ENCODE measurements at places on chromosomes 4 and X. TPM values are rescaled to one million over a fixed set of nuclear protein-coding genes. Genes with fewer than 3 reads are reported as not detected.

- no peaks in the 10 kb centered on the region for H3K4me1 ChIP-seq
- H3K36me3 ChIP-seq: peaks cover 18% of the 10 kb centered on the region
- no peaks in the 10 kb centered on the region for H3K27me3 ChIP-seq
- DNase-seq: no peak
- no peak overlapping the region for H3K4me3 ChIP-seq
Observed at GRCh38 chr4:27018910-27019309, 158.3 kb downstream of the STIM2 start.

GRCh38 chr4:176193126-176193525 lies 2.3 kb downstream of the SPATA4 start:
- no peaks in the 10 kb centered on the region for H3K36me3 ChIP-seq
- H3K4me3 ChIP-seq: no peak overlapping the region
- H3K27me3 ChIP-seq: no peaks in the 10 kb centered on the region
- no peak overlapping the region for H3K27ac ChIP-seq
- H3K4me1 ChIP-seq: peaks cover 3% of the 10 kb centered on the region

- no peak overlapping the region for H3K4me3 ChIP-seq
- H3K36me3 ChIP-seq: peaks cover 22% of the 10 kb centered on the region
- H3K27ac ChIP-seq: no peak overlapping the region
- H3K4me1 ChIP-seq: peaks cover 9% of the 10 kb centered on the region
Observed at GRCh38 chr4:185341377-185341776, 54.3 kb downstream of the LRP2BP start.

DNA sequence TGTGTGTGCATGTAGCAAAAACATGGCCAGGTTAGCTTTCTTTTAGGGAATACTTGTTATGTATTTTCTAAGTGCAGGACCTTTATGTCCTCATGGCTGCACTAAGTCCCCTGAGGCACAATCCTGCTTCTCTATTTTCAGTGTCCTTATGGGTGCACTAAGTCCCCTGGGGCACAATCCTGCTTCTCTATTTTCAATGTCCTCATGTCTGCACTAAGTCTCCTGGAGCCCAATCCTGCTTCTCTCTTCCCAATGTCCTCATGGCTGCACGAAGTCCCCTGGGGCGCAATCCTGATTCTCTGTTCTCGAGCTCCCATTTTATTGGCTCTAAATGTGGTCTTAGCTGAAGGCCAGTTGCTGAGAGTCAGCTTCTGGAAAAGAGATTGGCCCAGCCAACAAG lies 49.7 kb upstream of the GPRIN3 start:
- no peak for DNase-seq
- no peaks in the 10 kb centered on the region for H3K27me3 ChIP-seq
- H3K36me3 ChIP-seq: no peaks in the 10 kb centered on the region
- no peak overlapping the region for H3K27ac ChIP-seq
- no peaks in the 10 kb centered on the region for H3K4me1 ChIP-seq
- H3K4me3 ChIP-seq: no peak overlapping the region

- H3K4me3 ChIP-seq: peak overlapping the region; percentile 22
- H3K36me3 ChIP-seq: no peaks in the 10 kb centered on the region
- peaks cover 13% of the 10 kb centered on the region for H3K4me1 ChIP-seq
- H3K27me3 ChIP-seq: no peaks in the 10 kb centered on the region
- peak overlapping the region; percentile 50 for H3K27ac ChIP-seq
Observed at GRCh38 chr4:41050880-41051775, 163.2 kb downstream of the APBB2 start.

DNA sequence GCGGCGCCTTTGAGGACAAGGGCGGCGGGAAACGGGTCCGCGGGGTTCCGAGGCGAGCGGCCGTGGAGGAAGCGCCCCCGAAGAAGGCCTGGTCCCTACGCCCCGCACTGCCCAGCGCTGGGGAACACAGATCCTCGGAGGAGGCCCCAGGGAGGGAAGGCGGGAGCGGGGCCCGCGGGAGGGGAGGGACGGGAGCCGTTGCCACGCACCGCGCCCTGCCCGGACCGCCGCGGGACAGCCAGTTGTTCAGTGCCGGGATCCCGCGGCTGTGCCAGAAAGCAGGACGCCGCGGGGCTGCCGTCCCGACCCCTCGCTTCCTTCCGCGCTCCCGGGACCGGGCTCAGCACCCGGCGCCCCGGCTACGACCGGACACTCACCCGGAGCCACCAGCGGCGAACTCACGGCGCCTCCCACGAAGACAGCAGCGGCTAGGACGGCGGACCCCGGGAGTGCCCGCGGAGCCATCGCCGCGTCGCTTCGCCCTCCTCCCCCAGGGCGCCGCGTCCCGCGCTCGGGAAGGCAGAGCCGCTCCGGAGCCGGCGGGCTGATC lies 278 bp downstream of the RELL1 start:
- no peaks in the 10 kb centered on the region for H3K36me3 ChIP-seq
- no peak for DNase-seq
- peaks cover 35% of the 10 kb centered on the region for H3K4me1 ChIP-seq
- H3K27ac ChIP-seq: peak overlapping the region; percentile 94
- H3K27me3 ChIP-seq: no peaks in the 10 kb centered on the region
- H3K4me3 ChIP-seq: peak overlapping the region; percentile 76

GRCh38 chr4:121299367-121299766 lies 81.5 kb downstream of the QRFPR start:
- no peaks in the 10 kb centered on the region for H3K36me3 ChIP-seq
- no peak for DNase-seq
- H3K27ac ChIP-seq: no peak overlapping the region
- no peaks in the 10 kb centered on the region for H3K27me3 ChIP-seq
- no peak overlapping the region for H3K4me3 ChIP-seq

- no peak for DNase-seq
- peaks cover 5% of the 10 kb centered on the region for H3K4me1 ChIP-seq
- no peak overlapping the region for H3K4me3 ChIP-seq
- H3K27ac ChIP-seq: no peak overlapping the region
Observed at GRCh38 chr4:83489711-83490326, 4.9 kb upstream of the ABRAXAS1 start.

GRCh38 chrX:154430479-154430878 lies 2.0 kb downstream of the ATP6AP1 start:
- H3K27ac ChIP-seq: peak overlapping the region; percentile 96
- H3K4me3 ChIP-seq: no peak overlapping the region
- no peaks in the 10 kb centered on the region for H3K36me3 ChIP-seq

GRCh38 chrX:68761086-68761485 lies 67.7 kb upstream of the EFNB1 start:
- H3K4me3 ChIP-seq: no peak overlapping the region
- no peak for DNase-seq
- H3K36me3 ChIP-seq: no peaks in the 10 kb centered on the region
- H3K4me1 ChIP-seq: no peaks in the 10 kb centered on the region
- H3K27ac ChIP-seq: no peak overlapping the region

DNA sequence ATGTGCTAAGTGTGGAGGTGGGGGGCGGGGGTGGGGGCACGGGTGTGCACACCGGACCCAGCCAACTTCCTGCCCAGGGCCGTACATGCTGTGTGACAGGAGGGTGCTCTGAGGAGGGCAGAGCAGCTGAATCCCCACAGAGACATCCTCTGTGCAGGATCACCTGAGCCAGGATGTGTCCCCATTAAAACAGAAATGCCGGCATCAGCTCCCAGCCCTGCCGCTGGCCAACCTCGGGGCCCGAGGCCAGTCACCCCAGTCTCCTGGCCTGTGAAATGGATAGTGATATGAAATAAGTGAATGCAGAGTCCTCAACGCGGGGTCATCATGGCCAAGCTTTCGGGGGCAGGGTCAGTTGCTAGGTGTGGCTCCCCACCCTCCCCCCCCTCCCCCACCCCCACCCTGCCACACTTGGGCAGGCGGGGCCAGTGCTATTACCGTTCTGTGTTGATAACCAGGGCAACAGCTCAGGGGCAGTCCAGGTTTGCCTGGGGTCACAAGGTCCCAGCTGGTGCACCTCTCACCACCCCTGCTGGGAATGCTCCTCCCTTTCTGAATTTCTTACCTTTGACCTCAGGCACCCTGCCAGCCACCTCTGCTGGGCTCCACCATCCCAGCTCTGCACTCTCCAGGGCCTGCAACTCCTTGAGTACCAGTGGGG lies 227.2 kb upstream of the PSAPL1 start:
- H3K36me3 ChIP-seq: no peaks in the 10 kb centered on the region
- no peak overlapping the region for H3K4me3 ChIP-seq
- no peak for DNase-seq
- no peak overlapping the region for H3K27ac ChIP-seq

DNA sequence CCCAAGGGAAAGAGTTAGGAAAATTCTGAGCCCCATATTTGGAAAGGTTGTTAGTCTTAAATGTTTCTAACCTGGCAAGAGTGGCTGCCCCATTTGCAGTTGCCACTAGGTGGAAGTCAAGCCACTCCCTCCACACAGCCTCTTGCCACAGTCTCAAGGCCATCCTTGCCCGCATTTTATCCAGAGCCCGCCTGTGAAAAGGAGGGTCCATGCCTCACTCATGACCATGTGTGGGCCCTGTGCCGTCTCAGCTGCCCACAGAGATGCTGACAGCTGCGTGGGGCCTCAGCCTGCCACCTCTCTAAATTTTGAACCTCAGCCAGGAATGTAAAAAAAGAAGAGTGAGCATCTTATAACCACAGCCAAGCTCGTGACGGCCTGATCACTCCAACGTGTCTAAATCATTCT lies 201.5 kb upstream of the FAM241A start:
- H3K36me3 ChIP-seq: no peaks in the 10 kb centered on the region
- H3K4me1 ChIP-seq: no peaks in the 10 kb centered on the region
- H3K27me3 ChIP-seq: no peaks in the 10 kb centered on the region
- no peak overlapping the region for H3K4me3 ChIP-seq
- DNase-seq: peak; percentile 55

DNA sequence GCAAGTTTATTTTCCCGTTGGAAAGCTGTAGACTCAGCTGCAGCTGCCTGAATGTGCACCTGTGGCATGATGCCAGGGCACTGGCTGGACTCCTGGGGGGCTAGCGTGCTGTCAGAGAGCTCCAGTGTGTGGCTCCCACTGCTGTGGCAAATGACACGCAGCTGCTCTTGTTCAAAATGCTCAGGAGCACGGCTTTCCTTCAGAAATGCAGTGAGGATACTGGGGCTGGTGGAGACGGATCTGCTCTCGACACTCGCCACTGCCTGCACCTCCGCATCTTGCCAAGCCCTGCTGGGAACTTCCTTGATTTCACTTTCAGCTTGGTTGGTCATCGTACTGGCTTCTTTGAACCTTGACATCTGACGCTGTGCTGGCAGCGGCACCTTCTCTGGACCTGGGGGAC lies 58.7 kb downstream of the GPRIN3 start:
- H3K4me1 ChIP-seq: no peaks in the 10 kb centered on the region
- H3K4me3 ChIP-seq: no peak overlapping the region
- no peaks in the 10 kb centered on the region for H3K27me3 ChIP-seq
- no peak overlapping the region for H3K27ac ChIP-seq
- DNase-seq: peak; percentile 18

Gene MFAP3L
- 2.1 TPM for total RNA-seq

Gene HTT
- total RNA-seq: 132 TPM

Gene ETDA
- not detected for total RNA-seq

Gene RHOXF2B
- not detected for total RNA-seq
